ENCODE measurements at places on chromosomes 11 and 22. TPM values are rescaled to one million over a fixed set of nuclear protein-coding genes. Genes with fewer than 3 reads are reported as not detected.

GRCh38 chr22:20384865-20385264 is 9.1 kb upstream of the ZNF74 start:
- H3K4me1 ChIP-seq = no peaks in the 10 kb centered on the region
- H3K4me3 ChIP-seq = no peak overlapping the region
- no peaks in the 10 kb centered on the region for H3K36me3 ChIP-seq
- peaks cover 2% of the 10 kb centered on the region for H3K27me3 ChIP-seq
- no peak for DNase-seq
- no peak overlapping the region for H3K27ac ChIP-seq

DNA sequence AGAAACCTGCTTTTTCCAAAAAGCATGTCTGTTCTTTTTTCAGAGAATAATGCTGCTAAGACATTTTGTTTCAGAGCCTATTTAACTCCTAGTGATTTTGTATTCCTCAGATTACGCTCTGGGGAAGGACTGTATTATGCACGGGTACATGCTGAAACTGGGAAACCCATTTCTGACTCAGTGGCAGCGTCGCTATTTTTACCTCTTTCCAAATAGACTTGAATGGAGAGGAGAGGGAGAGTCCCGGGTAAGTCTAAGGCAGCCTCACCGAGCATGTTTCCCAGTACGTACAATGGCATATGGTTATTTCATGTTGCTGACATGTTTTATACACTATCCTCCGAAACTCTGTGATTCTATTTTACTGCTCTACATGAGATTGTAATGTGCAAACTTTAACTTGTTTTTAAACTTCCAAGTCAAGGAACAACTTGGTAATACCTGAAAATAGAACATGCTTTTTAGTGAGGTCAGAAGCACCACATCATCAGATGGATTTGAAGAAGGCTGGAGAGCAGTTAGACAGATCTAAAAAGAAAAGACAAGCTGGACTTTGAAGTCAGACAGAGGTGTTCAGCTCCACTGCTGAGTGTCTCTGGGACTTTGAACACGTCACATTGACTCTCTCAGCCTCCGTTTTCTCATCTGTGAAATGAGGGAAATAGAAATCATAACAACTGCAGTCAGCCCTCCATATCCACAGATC is 23.7 kb upstream of the MYO18B start:
- no peak overlapping the region for H3K4me3 ChIP-seq
- peaks cover 2% of the 10 kb centered on the region for H3K36me3 ChIP-seq
- DNase-seq = no peak
- H3K4me1 ChIP-seq = no peaks in the 10 kb centered on the region
- H3K27ac ChIP-seq = no peak overlapping the region

- H3K36me3 ChIP-seq = peaks cover 9% of the 10 kb centered on the region
- H3K27me3 ChIP-seq = no peaks in the 10 kb centered on the region
- peak; percentile 83 for DNase-seq
- H3K4me3 ChIP-seq = peak overlapping the region; percentile 88
- peak overlapping the region; percentile 99 for H3K27ac ChIP-seq
- peaks cover 50% of the 10 kb centered on the region for H3K4me1 ChIP-seq
Observed at GRCh38 chr11:3853899-3854659, 1.4 kb upstream of the STIM1 start.

The KCNJ11 gene
- total RNA-seq = 0.43 TPM

The MS4A3 gene
- total RNA-seq = not detected

The CASP1 gene
- total RNA-seq = 23.7 TPM

DNA sequence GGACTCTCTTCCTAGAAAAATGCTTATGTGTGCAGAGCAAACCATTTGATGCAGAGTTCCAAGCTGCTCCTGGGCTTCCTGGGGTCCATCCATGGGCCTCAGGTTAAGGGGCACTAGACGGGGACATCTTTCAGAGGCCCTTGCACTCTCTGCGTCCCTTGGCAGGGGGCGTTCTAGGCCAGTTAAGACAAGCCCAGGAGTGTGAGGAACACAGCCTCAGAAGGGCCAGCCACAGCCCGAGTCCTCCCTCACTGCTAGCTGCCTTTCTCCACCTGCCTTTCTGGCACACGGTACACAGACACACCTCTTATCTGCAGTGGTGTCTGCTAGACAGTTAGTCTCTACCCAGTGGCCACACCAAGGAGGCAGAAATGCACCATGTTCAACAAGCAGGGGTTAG is 18.0 kb upstream of the BID start:
- no peak overlapping the region for H3K4me3 ChIP-seq
- H3K27ac ChIP-seq = no peak overlapping the region
- no peaks in the 10 kb centered on the region for H3K4me1 ChIP-seq

DNA sequence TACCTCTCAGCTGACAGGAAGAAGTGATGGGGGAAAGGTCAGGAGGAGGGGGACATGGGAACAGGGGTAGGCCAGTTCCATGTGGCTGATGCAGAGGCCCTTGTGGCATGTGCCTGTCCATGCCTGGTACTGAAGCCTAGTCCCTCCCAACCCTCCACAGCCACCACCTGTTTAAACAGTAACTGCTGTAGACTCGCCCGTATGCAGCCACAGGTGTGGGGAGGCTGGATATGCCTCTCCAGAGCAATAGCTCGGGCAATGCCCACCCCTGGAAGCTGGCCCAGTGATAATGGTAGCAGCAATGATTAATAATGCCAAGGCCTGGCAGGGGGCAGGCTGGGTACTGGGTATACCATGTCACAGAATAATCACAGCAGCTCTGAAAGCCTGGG is 2.3 kb downstream of the SMTN start:
- peak overlapping the region; percentile 83 for H3K27ac ChIP-seq
- H3K27me3 ChIP-seq = no peaks in the 10 kb centered on the region
- H3K36me3 ChIP-seq = peaks cover 2% of the 10 kb centered on the region
- H3K4me1 ChIP-seq = peaks cover 30% of the 10 kb centered on the region
- H3K4me3 ChIP-seq = peak overlapping the region; percentile 82
- DNase-seq = no peak

- peaks cover 19% of the 10 kb centered on the region for H3K4me1 ChIP-seq
- H3K27ac ChIP-seq = peak within 1 kb of the TSS; percentile 95
- peak; percentile 98 for DNase-seq
- H3K27me3 ChIP-seq = no peaks in the 10 kb centered on the region
- H3K4me3 ChIP-seq = peak within 1 kb of the TSS; percentile 91
- H3K36me3 ChIP-seq = peaks cover 21% of the 10 kb centered on the region
Observed at GRCh38 chr22:50507421-50507990, at the start of gene LMF2. Gene LMF2 (minus strand): TSS chr22:50507702. CDS start chr22:50507675, 27 bp downstream.

DNA sequence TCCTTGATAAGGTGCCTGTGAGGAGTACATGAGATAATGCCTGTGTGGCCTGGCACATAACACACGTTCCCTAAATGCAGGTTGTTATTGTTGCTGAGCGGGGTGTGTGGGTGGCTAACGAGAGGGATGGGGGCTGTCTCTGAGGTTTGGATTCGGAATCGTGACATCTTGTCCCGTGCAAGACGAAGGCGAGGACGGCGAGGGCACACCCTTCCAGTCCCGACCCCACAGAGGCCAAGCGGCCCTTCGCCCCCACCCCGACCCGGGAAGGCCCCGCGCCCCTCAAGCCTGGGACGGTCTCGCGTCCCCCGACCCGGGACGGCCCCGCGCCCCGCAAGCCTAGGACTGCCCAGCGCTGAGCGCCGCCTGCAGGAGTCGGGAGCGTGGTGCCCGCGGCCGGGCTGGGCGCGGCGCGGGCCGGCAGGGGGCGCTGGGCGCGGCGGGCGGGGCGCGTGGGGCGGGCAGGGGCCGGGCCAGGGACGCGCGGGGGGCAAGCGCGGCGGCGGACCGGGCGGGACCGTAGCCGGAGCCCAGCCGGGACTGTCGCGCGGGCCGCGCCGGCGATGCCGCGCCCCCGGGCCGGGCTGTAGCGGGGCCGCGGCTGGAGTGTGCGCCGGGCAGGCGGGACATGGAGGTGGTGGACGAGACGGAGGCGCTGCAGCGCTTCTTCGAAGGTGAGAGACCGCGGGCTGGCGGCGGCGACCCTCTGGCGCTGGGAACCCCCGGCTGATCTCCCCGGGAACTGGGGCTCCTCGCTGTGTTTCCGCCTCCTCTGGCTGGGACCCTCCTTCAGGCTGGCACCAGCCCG is at the start of gene MYRF:
Gene MYRF (plus strand): TSS at position 520 of the 808 bp plus-strand sequence. CDS start 109 bp downstream, at position 629.
- no peaks in the 10 kb centered on the region for H3K36me3 ChIP-seq
- H3K27ac ChIP-seq = no peak within 1 kb of the TSS
- DNase-seq = peak; percentile 76

The SCUBE1 gene
- not detected for total RNA-seq

DNA sequence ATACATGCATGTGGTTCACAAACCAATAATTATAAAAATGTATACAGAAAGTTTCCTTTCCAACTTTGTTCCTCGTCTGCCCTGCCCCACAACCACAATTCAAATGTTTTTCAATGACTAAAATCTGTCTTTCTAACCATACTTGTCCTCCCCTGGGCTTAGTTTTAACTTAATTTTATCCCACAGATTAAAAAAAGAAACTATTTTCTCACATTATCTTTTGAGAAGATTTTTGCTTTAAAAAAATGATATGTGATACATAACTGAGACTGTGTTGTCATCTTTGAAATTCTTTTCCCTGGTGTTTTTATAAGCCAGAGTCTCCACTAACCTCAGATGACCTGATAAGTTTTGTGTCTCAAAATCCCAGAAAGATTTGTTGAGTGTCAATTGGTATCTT is 79.0 kb downstream of the FDX1 start:
- no peaks in the 10 kb centered on the region for H3K4me1 ChIP-seq
- peaks cover 5% of the 10 kb centered on the region for H3K27me3 ChIP-seq
- H3K27ac ChIP-seq = no peak overlapping the region

DNA sequence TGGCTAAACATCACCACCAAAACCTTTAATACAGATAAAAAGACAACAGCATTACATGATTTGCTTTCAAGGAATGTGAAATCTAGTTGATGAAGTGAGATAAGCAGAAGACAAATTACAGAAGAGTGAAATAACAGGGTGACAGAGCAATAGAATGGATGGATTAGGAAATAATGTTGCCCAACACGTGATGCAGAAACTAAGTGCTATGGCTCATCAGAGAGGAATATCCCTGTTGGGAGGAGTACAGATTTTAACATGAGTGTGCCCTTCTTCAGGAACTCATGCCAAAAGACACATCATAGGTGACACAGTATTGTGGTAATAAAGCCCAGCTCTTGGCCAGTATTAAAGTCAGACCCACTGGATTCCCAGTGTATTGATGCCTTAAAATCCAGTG is 176.6 kb upstream of the RAG2 start:
- H3K4me3 ChIP-seq = no peak overlapping the region
- no peaks in the 10 kb centered on the region for H3K36me3 ChIP-seq

The TMA7B gene
- 1.1 TPM for total RNA-seq

DNA sequence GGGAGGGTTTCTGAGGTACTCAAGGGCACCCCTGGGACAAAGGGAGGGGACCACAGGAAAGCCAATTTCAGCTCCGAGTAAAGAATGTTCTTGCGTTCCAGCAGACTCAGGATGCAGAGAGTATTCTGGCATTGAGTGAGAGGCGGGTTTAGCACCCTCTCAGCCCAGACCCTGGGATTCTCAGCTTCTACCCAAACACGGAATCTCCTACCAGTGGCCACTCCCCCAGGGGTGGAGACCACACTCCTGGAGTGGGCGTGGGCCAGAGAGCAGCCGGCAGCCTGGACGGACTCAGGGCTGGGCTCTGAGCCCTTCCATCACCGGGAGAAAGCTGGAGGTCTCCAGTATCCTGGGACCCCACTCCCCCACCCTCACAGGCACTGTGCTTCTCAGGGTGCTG is 26.1 kb upstream of the TTLL12 start:
- H3K27me3 ChIP-seq = no peaks in the 10 kb centered on the region
- no peak for DNase-seq
- no peak overlapping the region for H3K4me3 ChIP-seq
- H3K27ac ChIP-seq = no peak overlapping the region

- H3K36me3 ChIP-seq = no peaks in the 10 kb centered on the region
- H3K4me3 ChIP-seq = no peak overlapping the region
- no peak for DNase-seq
- no peak overlapping the region for H3K27ac ChIP-seq
Observed at GRCh38 chr11:22869325-22869724, 9.1 kb upstream of the CCDC179 start.

DNA sequence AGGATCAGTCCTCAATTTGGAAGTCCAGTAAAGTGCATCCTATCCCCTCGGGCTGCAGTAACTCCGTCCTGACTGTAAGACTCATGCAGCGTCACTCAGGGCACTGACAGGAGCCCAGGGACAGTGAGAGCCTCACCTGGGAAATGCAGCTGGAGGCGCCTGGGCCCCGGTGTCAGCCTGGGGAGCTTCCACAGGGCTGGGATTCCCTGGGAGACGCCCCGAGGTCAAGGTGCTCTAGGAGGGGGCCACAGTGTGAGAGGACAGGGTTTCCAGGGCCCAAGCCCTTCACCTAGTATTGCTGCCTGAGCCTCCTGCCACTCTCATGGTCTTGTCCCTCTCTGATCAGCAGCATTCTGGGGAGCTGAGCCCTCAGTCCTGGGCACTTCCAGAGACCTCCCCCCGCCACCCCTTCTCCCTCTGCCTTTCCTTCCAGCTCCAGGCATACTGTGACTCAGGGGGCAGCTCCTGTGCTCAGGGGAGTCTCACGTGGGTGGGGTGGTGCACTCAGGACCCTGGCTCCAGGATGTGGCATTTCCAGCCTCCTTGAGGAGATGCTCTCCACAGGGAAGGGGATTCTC is 99.1 kb upstream of the IGLL5 start:
- no peak overlapping the region for H3K27ac ChIP-seq
- peaks cover 45% of the 10 kb centered on the region for H3K4me1 ChIP-seq
- no peak for DNase-seq
- H3K27me3 ChIP-seq = no peaks in the 10 kb centered on the region
- H3K4me3 ChIP-seq = no peak overlapping the region

The NRIP3 gene
- 2.2 TPM for total RNA-seq

DNA sequence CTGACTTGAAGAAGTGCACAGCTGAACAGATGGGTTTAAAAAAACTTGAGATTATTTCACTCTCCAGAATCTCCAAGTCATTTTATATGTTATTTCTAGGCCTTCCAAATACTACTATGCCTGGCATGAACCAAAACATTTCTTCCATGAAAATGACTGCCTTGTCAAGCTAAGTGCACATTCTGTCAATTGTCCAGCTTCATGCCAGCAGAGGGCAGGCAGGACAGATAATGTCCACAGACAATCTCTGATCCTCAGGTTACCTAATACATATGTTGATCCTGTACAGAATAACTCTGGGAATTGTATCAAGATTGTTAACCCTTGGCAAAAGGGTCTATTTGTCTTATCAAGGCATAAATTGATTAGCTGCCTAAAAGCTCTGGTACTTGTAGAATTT is 229.5 kb downstream of the AASDHPPT start:
- no peak overlapping the region for H3K27ac ChIP-seq
- H3K4me3 ChIP-seq = no peak overlapping the region
- H3K36me3 ChIP-seq = no peaks in the 10 kb centered on the region
- no peaks in the 10 kb centered on the region for H3K4me1 ChIP-seq

GRCh38 chr22:17587629-17588028 is 24.3 kb downstream of the SLC25A18 start:
- no peak for DNase-seq
- no peak overlapping the region for H3K27ac ChIP-seq
- H3K4me1 ChIP-seq = no peaks in the 10 kb centered on the region
- no peak overlapping the region for H3K4me3 ChIP-seq

All from activated CD4-positive, alpha-beta T cell treated with anti-CD3 and anti-CD28 coated beads for 36 hours (primary cell).